NCI-H510A treated with DMSO at 0.1 percent for 48 hours (cell line): ENCODE measurements at places on chromosomes 1 and 21.

DNA sequence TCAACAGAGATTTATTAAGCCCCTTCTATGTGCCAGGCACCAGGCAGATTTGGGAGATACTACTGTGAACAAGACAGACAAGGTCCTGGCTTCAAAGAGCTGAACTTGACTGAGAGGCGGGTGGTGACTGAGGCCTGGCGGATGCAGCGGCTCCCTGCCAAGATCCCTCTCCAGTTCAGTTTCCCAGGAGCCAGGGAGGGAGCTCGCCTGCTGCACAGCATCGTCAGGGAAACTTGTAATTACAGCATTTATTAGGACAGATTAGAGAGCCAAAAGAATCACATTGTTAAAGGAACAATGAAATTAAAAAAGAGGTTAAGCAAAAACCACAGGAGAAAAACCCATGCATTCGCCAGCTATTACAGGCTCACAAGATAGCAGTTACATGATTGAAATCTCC is 55.3 kb downstream of the ETS2 start:
- no peak for DNase-seq

GRCh38 chr1:119003413-119004128 is 15.4 kb upstream of the TBX15 start:
- DNase-seq = no peak

DNA sequence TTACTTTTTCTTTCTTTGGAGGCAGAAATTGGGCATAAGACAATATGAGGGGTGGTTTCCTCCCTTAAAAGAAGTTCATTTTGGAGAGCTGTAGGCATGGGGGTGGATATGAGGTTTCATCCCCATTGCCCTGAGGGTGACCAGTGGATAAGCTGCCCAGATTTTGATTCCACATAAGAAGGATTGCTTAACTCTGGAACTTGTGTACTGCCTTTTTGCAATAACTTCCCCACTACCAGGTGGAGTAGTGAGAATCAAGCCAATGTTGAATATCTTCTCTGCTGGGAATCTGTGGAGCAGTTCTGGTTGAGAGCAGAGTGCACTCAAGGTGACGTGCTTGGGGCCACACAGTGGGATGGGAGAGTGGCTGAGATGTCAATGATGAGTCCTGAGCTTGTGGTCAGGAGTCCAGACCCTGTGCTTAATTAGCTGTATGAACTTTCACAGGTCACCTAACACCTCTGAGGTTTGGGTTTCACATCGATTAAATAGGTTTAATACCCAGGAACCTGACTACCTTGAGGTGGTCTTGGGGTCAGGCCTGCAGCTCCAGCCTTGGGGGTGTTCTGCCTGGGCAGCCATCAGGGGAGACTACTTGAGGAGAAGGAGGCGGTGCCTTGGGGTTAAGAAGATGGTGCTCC is 152.9 kb downstream of the FCRL5 start:
- no peak for DNase-seq

GRCh38 chr1:72869873-72870272 is 587.5 kb upstream of the NEGR1 start:
- DNase-seq = no peak

DNA sequence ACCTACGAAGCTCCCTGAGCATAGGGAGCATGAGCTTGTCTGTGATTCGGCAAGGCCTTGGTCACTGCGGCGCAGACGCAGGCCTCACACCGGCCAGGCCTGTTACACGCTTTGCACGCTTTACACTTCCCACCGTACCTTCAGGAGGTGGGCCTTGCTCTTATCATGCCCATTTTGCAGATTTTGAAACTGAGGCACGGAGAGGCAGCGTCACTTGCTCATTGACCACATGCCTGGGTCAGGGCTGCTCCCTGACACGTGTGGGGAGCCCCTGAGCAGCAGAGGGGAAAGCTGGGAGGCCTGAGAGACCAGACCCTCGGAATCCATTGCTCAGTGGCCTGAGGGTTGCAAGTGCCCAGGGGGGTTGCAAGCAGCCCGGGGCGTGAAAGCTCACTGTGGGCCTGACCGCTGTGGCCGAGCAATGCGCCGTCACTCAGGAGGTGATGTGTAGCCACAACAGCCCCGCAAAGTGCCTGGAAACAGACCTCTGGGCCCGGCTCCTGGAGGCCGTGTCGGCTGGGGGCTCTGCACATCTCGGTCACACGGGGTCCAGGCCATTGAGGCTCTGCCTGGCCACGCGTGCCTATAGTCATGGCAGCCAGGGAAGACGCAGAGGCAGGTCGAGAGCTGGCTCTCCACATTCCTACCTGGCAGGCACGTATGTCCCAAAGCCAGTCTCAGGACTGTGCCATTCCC is 6.9 kb downstream of the ARHGEF16 start:
- no peak for DNase-seq

DNA sequence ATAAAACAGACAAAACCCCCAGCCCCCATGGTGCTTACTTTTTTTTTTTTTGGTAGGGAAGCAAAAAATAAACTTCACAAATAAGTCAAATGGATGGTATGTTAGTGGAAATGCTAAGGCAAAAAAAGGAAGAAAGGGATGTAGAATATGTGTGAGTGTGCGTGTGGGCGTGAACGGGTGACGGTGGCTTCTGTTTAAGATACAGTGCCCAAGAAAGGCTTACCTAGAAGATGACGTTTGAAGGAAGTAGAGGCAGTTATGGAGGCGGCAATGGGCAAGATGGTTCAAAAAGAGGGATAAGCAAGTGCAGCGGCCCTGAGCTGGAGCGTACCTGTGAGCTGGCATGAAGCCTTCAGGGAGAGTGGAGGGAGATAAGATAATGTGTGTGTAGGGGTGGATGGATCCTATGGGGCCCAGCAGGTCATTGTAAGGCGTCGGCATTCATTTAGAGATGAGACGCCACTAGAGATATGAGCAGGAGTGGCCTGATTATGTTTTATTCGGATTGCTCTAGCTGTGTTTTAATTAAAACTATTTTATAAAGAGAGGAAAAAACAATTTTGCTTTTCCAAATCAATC is 19.9 kb downstream of the LEPR start:
- no peak for DNase-seq

- DNase-seq = no peak
Measured at GRCh38 chr1:151578941-151579340, 32.9 kb upstream of the SNX27 start.

- no peak for DNase-seq
Measured at GRCh38 chr1:156463874-156464273, 36.7 kb downstream of the MEF2D start.

DNA sequence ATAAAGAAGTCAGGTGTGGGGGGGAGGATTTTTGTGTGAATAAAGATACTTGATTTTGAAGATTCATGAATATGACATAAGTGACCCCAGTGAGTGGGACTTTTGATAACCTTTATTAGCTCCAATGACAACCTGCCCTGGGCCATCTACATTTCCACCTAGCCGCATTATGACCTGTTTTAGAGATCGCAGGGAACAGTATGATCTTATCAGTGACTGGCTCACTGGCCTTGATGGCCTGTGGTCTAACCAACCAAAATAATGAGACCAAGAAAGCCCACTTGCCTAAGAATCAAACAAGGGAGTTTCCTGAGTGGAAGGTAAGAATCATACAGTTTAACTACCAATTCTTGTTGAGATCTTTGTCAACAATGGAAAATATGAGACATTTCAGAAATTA is 1.8 kb downstream of the ELAPOR1 start:
- DNase-seq = no peak

DNA sequence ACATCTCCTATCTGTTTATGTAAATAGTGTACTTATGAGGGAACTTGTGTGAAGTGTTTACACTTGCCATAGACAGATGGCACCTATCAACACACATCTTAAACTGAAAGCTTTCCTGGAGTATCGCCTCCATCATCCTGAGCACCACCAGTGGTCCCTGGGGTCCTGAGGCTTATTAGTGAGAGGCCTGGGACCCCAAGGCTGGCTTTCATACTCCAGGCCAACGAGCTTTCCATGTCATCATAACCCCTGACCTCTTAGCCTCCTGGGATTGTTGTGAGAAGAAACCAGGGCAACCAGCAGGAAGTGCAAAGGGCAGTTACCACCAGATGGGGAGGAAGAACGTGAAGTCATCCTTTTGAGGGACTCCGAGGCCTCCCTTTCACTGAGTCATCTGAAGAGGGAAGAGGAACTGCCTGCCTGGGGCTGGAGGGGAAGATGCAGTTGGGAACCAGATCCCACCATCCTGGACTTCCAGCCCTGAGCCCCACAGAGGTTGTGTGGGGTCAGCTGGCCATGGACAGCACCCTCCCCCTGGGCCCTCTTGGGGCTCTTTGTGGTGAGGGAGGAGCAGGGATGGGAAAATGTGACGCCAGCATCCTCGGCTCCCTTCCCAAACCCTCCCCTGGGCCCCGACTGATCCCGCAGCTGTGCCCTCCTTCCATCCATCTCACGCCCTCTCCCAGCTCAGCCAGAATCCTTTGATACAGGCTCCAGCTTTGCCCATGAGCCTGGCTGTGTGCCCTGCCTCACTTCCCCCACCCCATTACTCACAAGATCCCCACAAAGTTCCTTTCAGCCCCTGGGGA is 5.8 kb downstream of the INKA2 start:
- DNase-seq = peak; percentile 60

GRCh38 chr1:159341736-159342135 is 39.6 kb downstream of the FCER1A start:
- DNase-seq = no peak

- DNase-seq = no peak
Measured at GRCh38 chr1:46220808-46221207, 17.7 kb downstream of the LURAP1 start.

GRCh38 chr1:67332653-67333529 is 25.2 kb downstream of the IL12RB2 start:
- no peak for DNase-seq

DNA sequence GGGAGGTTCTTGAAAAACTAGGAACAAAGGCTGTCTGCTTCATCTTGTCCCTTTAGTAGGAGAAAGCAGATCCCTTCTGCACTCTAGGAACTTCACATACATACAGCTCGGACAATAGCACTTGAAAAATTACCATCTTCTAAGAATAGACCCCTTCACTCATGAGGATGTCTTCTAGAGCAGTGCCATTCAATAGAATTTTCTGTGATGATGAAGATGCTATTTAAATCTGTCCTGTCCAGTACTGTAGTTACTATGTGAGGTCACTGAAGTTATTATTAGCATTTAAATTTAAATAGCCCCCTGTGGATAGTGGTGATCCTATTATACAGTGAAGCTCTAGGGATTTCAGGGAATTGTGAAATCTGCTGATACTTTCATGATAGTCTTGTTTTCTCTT is 46.4 kb upstream of the RAB3GAP2 start:
- DNase-seq = no peak

GRCh38 chr1:21906173-21907078 is 30.7 kb downstream of the HSPG2 start:
- no peak for DNase-seq

DNA sequence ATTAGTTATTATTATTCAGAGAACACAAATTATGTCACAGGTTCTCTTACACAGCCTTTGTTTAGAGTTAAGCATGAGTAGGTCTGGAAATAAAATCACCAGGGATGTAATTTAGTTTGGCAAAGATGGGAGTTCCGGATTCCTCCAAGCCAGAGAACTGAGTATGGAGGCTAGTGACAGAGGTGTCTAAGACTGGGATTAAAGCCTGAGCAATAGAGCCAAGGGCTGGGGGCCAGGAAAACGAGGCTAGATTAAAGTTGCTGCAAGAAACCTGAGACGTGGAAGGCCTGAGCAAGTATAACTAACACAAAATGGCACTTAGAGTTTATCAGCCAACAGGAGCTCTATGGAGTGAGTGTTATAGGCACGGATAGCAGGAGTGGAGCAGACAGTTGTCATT is 381.6 kb downstream of the SRGAP2C start:
- DNase-seq = no peak

DNA sequence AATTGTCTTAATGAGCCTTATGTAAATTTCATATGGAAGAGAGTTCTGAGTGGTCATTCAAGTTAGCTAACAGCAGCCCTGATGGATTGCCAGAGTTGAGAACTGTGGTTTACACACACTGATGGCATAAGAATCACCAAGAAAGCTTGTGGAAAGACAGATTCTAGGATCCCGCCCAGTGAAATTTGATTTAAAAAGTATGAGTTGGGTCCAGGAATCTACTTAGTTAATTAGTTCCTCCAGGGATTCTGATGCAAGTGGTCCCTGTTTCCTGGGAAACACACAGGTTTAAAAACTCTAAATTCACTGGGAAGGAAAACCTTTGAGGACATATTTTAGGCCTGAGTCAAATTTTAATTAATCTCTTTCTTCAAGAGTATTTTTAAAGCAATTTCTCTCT is 144.3 kb downstream of the NTPCR start:
- no peak for DNase-seq

- DNase-seq = no peak
Measured at GRCh38 chr1:108799001-108799400, 52.5 kb downstream of the STXBP3 start.

DNA sequence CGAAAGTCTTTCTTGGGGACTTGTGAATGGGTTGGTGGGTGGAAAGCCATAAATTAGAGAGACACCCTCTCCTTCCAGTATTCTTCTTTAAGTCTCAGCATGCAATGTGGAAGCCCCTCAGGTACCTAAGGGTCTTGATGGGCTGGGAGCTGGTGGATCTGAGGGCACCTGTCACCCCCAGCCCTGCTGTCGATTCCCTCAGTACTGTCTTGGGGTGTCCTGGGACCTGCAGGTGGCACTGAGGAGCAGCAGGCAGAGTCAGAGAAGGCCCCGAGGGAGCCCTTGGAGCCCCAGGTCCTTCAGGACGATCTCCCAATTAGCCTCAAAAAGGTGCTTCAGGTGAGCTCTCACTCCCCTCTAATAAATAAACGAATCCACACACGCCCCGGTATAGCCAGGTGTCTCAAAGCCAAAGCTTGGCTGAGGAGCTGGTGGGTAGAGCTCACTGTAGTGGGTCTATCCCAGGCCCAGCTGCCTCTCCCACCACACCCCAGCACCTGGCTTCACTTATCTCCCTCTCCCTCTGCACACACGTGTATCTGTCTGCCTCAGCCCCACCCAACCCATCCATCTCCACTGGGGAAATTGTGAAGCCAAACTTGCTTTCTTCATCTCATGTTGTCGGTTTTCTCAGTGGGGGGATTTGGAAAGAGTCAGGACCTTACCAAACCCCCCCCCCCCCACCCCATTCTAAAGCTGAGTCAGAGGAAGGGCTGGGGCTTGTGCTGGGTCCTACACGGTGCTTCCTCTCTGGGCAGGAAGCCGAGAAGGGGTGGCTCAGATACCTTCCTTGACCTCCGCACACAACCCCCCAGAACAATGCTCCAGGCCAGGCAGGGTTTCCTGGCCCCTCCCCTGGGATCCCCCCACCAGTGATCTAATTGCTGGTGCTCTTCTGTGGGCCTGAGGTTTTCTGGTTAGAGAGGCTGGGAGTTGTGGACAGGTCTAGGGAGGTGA is 1.6 kb downstream of the ADAM15 start:
- no peak for DNase-seq

DNA sequence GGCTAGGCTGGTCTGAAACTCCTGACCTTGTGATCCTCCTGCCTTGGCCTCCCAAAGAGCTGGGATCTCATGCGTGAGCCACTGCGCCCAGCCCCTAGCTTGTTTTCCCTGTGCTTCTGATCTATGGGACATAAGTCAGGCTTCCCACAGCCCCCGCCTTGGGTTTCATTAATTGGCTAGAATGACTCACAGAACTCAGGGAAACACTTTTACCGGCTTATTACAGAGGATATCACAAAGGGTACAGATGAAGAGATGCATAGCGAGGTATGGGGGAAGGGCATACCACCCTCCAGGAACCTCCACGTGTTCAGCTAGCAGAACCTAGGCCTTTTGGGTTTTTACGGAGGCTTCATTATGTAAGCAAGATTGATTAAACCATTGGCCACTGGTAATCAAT is 1.5 kb upstream of the MAP1LC3C start:
- no peak for DNase-seq
